Astrocyte (in vitro differentiated cells and primary cell): ENCODE measurements at places on chromosomes 13 and 19.

GRCh38 chr19:35862528-35862927, 5.8 kb downstream of the KIRREL2 start:
- H3K27me3 ChIP-seq: peaks cover 26% of the 10 kb centered on the region
- no peak overlapping the region for H3K4me3 ChIP-seq
- no peak for DNase-seq
- no peak overlapping the region for H3K27ac ChIP-seq
- H3K4me1 ChIP-seq: no peaks in the 10 kb centered on the region

GRCh38 chr19:58084596-58085347, 13.3 kb downstream of the ZSCAN18 start:
- H3K27ac ChIP-seq: no peak overlapping the region
- DNase-seq: no peak
- H3K27me3 ChIP-seq: no peaks in the 10 kb centered on the region
- H3K4me3 ChIP-seq: no peak overlapping the region
- H3K4me1 ChIP-seq: no peaks in the 10 kb centered on the region

DNA sequence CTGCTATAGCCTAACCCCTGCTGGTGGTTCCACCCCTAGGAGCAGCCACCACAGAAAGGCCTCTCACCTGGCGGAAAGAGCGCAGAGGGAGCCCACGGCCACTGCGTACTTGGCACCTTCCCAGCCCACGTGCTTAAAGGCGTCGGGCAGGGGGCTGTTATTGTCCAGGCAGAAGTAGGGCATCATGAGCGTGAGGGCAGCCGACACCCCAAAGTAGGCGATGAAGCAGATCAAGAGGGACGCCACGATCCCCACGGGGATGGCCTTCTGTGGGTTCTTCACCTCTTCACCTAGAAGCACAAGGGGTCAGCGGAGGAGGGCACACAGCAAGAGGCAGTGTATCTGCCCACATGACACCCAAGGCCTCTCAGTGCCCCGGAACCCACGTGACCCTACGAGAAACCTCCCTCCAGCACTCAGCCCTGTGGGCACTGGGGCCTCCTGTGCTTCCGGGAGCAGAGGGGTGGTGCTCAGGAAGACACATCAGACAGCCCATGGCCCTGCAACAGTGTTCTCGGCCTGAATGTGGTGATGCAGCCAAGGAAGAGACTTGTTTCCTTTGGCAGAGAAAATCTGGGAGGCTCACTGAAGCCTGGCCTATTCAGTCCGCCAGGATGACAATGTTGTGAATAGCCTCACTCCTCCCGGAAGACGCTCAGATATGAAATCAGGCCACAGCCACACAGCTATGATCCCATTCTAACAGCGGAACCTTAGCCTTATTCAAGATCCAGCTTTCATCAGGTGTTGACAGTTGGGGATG, 72.1 kb downstream of the SLC7A1 start:
- H3K4me3 ChIP-seq: no peak overlapping the region
- peak overlapping the region; percentile 96 for H3K27ac ChIP-seq
- peaks cover 29% of the 10 kb centered on the region for H3K36me3 ChIP-seq
- DNase-seq: peak; percentile 66
- peaks cover 40% of the 10 kb centered on the region for H3K4me1 ChIP-seq

- no peaks in the 10 kb centered on the region for H3K36me3 ChIP-seq
- H3K27me3 ChIP-seq: no peaks in the 10 kb centered on the region
- H3K27ac ChIP-seq: no peak overlapping the region
- DNase-seq: peak; percentile 88
These were observed 140.9 kb downstream of the KCNRG start for GRCh38 chr13:50156140-50156539.

DNA sequence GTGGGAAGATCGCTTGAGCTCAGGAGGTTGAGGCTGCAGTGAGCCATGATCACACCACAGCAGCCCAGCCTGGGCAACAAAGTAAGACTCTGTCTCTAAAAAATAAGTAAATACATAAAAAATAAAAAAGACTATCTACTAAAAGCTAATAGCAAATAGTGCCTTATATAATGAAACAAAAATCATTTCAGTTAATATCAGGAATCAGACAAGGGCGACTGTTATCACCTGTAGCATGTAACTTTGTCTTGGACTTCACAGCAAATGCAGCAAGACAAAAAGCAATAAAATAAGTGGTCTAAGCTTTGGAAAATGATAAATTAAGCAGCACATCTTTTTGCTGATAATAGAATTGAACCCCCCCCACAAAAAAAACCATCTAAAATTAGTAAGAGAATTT, 21.2 kb upstream of the GPI start:
- no peak overlapping the region for H3K27ac ChIP-seq
- no peaks in the 10 kb centered on the region for H3K27me3 ChIP-seq
- H3K4me3 ChIP-seq: no peak overlapping the region
- peaks cover 33% of the 10 kb centered on the region for H3K36me3 ChIP-seq
- no peaks in the 10 kb centered on the region for H3K4me1 ChIP-seq
